ENCODE measurements at places on chromosomes 2 and 18. TPM values are rescaled to one million over a fixed set of nuclear protein-coding genes. Genes with fewer than 3 reads are reported as not detected.

Gene ACTR1B
- total RNA-seq: 84.6 TPM

Gene PTPN4
- 68.1 TPM for total RNA-seq

Gene FRZB
- total RNA-seq: not detected

Gene DSG4
- not detected for total RNA-seq

Gene PJVK
- 2.2 TPM for total RNA-seq

Gene TMEM200C
- not detected for total RNA-seq

Gene IER3IP1
- total RNA-seq: 10.0 TPM

Gene CHRND
- total RNA-seq: not detected

Gene SLC38A11
- total RNA-seq: not detected

Gene GRHL1
- total RNA-seq: 0.48 TPM

Gene NOSTRIN
- not detected for total RNA-seq

Gene MYOM1
- 2.4 TPM for total RNA-seq

Gene RESP18
- not detected for total RNA-seq

Gene COPS8
- total RNA-seq: 39.5 TPM

Gene CACNB4
- 0.13 TPM for total RNA-seq

Gene IL1R1
- 0.55 TPM for total RNA-seq

Gene KIAA2012
- total RNA-seq: not detected

Gene SH3RF3
- 0.40 TPM for total RNA-seq

Gene CEBPZOS
- 32.7 TPM for total RNA-seq

Gene PRADC1
- total RNA-seq: 11.5 TPM

Gene DSC3
- total RNA-seq: not detected
